ENCODE measurements at places on chromosomes 16 and 17.

DNA sequence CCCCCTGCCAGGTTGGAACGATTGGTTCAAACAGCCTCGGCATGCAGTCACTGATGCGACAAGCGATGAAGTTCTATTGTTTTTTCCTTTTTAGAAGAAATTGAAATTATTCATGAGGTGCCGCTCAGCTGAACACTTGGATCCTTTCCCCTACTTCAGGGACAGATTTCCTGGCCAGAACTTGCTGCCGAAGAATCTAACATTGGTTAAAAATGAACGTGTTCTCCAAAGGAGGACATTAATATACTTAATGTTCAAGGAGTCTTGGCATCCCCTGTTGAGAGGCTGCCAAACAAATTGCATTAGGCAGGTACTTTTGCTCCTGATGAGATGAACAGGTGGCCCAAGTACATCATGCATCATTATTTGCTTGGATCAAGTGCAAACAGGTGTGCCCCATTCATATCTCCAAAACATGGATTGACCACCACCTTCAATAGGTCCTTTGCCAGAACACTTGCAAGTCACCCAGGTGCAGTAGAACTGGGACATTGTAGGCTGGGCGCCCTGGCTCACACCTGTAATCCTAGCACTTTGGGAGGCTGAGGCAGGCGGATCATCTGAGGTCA lies 437.2 kb downstream of the HAPSTR1 start:
- DNase-seq, result no peak

DNA sequence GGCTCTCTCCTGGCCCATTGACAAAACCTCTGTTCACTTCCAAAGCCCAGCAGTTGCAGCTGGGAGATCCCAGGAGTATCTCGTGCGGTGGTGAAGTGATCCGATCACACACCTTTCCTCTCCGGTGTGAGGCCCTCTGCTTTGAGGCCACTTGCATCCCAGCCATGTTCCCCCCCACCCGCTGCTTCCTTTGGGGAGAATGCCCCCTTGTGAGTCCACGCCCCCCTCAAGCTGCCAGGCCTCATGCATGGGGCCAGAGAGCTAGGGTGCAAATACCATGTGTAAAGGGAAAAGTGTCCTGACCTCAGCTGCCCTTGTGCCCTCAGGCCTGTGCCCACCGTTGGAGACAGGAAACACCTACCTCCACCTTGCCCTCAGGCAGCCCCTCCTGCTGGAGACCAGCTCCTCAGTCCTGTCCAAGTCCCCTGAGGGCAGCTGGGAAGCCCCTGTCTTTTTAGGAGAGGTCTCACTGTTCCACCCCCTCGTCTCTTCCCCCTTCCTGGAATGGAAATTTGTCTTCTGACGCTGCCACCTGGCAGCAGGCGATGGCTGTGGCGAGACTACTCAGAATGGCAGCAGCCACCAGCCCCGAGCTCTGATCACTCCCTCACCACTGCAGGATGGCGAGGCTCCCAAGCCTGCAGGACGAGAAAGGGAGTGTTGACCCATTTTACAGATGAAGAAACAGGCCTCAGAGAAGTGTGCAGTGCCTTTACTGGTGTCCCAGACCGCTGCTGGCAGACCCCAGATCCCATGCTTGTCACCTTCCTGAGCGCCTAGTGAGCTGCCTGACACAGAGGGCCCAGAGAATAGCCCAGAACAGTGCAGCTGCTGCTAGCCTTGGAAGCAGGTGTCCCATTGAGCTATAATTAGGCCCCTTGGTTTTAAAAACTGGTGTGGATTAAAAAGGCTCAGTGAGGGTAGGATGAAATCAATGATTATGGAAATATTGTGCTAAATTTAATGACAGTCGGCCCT lies 120.6 kb upstream of the CACNG5 start:
- no peak for DNase-seq

DNA sequence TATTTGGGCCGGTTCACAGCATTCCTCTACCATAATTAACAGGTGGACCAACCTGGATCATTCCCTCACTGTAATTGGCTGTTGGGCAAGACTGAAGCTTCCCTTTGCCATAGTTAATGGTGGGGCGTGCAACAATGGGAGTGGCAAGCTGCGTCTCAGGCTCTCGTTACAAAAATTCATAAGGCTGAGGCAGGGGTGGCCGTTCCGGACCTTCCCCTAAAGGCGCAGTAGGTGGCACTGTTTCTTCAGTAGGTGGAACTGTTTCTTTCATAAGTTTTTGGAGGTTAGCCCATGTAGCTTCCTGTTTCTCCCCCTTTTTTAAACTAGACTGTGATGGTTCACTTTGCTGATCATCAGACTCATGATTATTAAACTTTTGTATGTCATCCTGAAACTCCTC lies 17.0 kb upstream of the TMC5 start:
- no peak for DNase-seq

DNA sequence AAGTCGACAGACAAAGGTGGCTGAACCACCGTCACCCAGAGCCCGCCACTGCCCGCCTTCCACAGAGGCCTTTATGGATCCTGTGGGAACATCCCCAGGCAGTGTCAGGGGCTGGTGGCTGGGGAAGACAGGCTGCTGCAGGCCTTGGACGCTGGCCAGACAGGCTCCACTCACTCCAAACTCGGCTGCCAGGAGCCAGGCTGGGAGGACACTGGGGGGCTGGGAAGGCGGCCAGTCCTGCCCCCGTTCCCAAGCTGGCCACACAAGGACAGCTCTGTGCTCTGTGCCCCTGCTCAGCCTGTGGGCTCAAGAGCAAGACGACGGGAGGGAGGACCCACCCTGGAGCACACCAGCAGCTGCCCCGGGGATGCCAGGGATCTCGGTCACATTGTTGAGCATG lies 7.6 kb upstream of the LCAT start:
- no peak for DNase-seq

DNA sequence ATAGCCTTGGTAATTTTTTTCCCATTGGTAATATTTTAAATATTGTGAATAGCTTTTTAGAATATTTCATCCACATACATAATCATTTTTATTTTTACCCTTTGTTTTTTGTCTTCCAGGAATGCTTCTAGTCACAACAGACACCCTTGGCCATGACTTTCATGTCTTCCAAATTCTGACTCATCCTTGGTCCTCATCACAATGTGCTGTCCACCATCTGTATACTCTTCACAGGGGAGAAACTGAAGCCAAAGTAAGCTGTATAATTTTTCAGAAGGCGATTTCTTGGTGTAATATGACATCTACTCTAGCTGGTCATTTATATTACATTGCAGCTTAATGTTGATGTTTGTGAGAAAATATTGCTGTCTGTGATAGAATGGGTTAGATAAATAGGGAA lies 269.4 kb downstream of the BCAS3 start:
- DNase-seq, result no peak

GRCh38 chr17:40824015-40824832 lies 1.8 kb upstream of the KRT10 start:
- no peak for DNase-seq

- no peak for DNase-seq
Measured at GRCh38 chr17:75876938-75877751, 1.2 kb downstream of the TRIM47 start.

DNA sequence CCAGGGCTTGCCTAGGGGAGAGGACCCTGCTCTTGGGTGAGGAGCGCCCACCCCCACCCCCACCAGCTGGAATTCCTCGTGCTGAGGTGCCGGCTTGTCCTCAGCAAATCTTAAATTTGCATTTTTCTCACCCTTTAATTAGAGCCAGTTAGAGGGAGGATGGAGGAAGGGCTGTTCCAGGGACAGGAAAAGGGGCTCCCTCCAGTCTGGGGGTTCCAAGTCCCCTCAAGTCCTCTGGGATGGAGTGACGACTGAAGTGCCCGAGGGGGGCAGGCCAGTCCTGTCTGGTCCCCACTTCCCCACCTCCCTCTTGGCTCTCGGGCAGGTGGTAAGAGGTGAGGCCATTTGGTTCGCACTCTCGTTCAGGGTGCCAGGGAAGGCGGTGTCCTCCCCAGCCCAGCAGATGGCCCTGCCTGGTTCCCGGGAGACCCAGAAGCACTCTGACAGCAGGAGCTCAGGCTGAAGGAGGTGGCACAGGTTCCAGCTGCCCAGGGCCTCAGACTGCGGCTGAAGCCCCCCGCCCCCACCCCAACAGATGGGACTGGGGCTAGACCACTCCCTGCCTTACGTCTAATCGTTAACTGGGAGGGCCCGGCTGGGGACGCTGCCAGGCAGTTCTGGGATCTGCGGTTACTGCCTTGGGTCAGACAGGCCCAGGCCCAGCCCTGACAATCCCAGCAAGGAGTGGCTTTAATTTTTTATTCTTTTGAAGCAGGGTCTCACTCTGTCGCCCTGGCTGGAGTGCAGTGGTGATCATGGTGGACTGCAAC lies 2.2 kb downstream of the RAB26 start:
- no peak for DNase-seq

- no peak for DNase-seq
Measured at GRCh38 chr17:1010086-1010450, 13.1 kb downstream of the TIMM22 start.

DNA sequence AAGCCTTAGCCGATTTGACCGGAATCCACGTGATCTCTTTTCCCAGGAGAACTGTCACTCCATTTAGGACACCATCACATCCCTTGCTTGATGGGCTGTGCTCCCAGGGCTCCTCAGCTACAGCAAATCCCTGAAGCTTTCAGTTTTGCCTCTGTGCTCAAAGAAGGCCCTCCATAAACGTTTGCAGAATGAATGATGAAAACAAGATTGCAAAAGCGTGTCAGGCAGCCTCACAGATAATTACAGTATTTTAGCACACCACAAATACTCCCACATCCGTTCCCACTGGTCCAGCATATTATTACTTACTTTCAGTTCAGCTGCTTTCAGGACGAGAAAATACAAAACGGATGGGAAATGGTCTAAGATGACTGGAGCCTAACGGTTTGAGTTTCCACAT lies 84.6 kb downstream of the USP31 start:
- no peak for DNase-seq

DNA sequence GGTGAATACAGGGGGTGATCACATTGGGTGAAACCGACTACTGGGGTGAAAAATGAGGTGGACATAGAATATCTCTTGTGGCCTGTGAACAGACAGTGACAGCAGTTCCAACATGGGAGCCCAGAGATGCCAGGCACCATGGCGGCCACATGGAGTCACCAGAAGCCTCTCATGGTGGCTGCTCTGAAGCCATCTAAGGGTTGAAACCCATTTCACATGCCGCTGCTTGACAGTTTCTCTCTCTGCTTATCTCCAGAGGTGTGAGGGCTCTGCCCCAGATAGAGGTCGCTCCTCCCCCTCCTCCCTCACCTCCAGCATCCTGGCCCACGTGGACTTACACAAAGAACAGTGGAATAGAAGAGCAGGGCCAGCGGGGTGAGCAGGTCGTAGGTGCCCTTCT lies 37.9 kb upstream of the PIK3R6 start:
- no peak for DNase-seq

GRCh38 chr17:7217113-7217987 lies 2.3 kb downstream of the DLG4 start:
- DNase-seq, result no peak

DNA sequence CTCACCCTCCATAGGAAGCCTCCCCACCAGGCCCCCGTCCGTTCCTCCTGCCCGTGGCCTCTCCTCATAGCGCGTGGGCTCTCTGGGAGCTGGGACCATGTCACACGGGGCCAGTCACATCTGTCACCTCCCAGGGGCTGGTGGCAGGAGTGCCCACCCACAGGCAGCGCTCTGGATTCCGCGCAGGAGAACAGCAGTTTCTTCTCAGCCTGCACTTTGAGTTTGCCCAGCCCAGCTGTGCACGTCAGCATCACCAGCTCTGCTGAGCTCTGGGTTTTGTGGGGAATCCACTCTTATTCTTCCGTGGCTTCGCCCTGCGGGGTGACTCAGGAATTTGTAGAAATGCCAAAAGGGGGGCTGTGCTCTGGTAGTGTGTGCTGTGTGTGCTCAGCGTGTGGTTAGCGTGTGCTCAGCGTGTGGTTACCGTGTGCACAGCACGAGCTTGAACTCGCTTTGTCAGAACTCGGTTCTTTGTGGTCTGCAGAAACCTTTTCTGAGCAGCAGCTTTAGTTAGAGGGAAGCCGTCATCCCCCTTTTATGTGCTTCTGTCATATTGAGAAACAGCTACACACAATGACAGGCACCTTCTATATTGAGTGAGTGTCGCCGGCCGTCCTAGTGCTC lies 3.2 kb downstream of the ACSF3 start:
- peak; percentile 19 for DNase-seq

DNA sequence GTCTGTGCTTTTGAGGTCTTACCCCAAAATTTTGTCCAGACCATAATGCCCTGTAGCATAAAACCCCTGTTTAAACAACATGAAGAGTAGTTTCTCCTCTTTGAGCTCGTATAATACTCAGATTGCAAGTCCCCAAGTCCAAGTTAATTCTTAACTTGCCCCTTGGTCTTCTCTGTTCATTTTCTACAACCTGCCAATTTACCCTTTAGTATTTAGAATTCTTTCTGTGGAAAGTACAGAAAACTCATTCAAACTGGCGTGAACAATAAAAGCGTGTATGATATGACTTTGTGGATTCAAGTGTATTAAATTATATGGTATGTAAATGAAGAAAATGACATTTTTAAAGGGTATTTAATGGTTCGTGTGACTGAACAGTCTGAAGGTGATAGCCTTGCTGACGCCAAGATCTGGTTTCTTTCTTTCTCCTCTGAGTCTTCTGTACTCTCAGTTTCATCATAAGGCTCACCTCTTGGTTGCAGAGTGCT lies 185.6 kb downstream of the PRKCA start:
- no peak for DNase-seq

DNA sequence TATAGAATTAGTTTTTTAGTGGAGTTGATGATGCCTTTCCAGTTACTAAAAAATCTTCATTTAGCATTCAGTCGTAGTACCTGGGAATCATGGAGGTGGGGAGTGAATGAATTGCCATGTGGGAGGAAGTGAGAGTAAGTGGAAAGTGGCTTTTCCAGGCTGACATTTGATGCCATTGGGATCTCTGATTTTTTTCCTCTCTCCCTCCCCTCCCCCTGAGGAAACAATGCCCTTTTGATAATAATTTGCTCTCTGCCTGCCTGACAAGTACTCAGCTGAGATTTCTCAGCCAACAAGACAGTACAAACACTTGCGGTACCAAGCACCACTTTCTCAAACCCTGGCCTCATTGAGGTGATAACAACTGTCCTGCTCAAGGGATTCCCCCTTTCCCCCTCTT lies 2.2 kb downstream of the UBE2Z start:
- no peak for DNase-seq

DNA sequence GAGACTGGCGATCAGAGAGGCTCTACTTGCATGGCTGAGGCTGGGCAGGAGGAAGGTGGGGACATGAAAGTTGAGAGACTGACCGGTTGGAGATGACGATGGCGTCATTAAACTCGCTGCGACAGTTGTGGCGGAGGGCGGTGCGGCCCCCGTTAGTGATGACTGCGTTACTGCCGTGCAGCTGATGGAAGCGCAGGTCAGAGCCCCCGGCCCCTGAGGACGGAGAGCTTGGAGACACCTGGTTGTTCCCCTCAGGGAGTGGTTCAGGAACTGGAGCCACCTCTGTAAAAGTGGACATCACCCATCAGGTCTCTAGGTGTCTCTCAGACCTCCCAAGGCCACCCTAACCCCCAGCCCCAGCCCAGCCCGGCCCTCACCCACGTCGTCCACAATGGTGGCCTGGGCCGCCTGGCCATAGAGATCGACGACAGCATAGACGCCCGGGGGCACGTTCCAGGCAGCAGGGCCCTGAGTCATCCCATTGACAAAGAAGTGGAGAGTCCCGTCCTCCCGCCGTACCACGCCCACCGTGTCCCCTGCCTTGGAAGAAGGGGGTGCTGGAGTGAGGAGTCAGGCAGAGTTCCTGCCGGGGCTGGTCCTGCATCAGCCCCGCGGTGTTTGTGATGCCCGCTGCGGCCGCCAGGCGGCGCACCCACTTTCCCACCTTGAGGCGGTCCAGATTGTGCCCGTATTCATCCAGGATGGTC lies 5.3 kb downstream of the NEURL4 start:
- DNase-seq, result peak; percentile 56
